Activated naive CD4-positive, alpha-beta T cell treated with Interleukin-2 at 50 U/mL for 16 hours (primary cell): ENCODE measurements at places on chromosomes 3 and 15.

DNA sequence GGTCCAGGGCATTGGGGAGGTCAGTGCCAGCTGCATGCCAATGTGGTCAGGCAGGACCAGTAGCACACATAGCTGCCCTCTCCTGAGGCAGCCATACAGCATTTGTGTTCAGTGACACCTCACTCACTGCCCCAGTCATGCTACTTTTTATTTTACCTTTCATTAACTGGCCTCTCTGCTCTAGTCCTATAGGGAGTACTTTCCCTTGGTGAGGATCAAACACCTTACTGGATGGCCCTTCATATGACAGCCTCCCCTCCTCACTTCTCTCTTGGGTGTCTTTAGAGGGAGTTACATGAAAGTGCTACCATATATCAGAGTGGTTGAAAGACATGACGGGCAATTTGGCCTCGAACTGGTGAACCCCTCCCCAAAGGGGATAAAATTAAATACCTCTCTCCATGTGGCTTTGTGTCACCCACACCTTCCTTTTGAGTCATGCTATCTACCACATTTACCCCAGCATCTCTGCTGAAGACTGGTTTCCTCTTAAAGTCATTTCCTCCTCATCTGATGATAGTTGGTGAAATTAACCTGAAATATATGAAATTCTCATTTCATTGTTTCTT is 17.6 kb downstream of the RLBP1 start:
- DNase-seq = peak; percentile 23

DNA sequence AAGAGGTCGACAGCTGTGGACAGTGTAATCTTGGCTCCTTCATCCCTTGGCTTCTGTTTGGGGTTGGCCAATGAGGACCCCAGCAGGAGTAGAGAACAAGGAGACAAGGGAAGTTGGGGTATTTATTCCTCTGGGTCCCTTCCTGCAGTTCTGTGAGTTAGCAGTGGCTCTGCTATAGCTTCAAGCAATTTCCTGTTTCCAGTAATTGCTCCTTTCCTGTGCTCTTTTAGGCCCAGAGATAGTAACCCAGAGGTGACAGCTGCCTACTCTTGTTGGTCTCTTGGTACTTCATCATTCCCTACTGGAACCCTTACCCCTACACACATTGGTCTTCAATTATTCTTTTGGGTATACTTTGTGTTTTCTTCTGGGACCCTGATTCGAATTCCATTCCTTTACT is 92.9 kb downstream of the NR1D2 start:
- DNase-seq = no peak

- no peak for DNase-seq
Measured at GRCh38 chr15:61064651-61065050, 164.5 kb downstream of the RORA start.

DNA sequence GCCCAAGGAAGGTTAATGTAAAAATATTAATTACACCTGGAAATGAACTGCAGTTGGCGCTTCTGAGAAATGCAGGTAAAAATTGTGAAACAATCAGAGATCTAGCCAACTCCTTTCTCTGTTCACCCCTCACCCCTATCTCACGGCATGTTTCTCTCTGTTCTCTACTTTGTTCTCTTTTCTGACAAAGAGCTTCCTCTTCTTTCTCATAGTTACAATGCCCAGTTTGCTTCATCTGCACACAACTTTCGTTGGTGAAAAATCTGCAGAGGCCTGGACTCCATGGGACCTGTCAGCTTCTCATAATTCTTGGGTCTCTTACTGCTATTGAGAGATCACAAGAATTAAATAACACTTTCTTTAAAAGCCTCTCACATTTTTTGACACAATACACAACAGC is 212.9 kb upstream of the LRRN1 start:
- no peak for DNase-seq

DNA sequence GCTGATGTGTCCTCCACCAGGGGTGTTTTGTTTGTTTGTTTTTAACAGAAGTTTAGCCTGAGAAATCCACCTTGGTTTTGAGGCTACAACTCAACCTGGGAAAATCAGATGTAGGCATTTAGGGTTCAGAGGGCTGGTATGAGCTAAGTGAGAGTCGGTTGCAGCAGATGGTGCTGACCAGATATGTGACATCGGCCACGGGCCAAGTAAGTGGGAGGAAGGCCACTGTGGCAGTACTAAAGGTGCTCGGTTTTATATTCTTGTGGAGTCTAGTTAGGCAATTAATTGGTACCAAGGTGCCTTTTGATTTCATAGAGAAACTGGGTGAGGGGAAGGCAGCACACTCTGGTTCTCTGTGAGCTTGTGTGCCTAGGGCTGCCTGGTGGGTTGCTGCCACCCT is 10.5 kb downstream of the MTMR14 start:
- no peak for DNase-seq

GRCh38 chr15:37898362-37898761 is 36.1 kb upstream of the TMCO5A start:
- DNase-seq = no peak

GRCh38 chr3:44387404-44387803 is 48.8 kb downstream of the TCAIM start:
- DNase-seq = no peak

GRCh38 chr15:61653110-61653509 is 407.1 kb downstream of the VPS13C start:
- no peak for DNase-seq

DNA sequence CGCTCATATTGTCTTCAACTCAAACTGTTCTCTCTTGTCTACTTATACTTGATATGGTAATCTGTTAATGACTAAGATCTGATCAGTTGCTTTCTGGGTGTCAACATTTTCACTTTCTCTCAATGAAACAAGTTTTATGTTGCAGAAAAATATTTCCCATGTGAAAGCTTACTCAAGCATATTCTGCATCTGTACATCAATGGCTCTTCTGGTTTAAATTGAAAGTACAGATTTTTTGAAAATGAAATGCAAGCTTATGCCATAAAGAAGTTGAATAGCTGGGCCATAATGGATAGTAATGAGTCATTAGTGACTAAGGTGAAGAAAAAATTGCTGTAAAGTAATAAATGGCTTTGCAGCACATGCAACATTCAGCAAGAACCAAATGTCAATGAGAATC is 140.7 kb downstream of the BCHE start:
- DNase-seq = no peak

DNA sequence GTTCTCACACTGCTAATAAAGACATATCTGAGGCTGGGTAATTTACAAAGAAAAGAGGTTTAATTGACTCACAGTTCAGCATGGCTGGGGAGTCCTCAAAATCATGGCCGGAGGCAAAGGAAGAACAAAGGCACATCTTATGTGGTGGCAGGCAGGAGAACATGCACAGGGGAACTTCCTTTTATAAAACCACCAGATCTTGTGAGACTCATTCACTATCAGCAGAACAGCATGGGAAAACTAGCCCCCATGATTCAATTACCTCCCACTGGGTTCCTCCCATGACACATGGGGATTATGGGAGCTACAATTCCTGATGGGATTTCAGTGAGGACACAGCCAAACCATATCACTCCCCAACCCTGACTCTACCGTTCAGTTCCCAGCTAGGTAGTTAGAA is 59.7 kb upstream of the MINAR1 start:
- no peak for DNase-seq

- no peak for DNase-seq
Measured at GRCh38 chr3:182909318-182910040, 70.9 kb downstream of the DCUN1D1 start.

DNA sequence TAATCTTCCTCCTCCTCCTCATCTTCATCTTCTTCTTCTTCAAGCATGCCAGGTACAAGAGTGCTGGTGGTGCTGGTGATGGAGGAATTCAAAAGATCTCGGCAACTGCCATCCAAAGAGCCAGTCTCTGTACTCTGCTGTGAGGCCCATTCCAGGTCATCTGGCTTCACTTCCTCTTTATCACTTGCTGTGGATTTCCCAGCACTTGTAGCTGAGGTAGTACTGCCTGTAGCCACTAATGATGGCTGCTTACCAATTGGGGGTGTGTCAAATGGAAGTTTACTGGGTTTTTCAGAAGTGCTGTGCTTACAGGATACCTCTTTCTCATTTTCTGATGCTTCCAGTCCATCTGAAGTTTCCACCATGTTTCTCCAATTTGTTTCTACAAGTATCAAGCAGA is 28.8 kb upstream of the SHC4 start:
- DNase-seq = no peak

GRCh38 chr3:58766587-58767282 is 100.2 kb upstream of the FAM3D start:
- no peak for DNase-seq

DNA sequence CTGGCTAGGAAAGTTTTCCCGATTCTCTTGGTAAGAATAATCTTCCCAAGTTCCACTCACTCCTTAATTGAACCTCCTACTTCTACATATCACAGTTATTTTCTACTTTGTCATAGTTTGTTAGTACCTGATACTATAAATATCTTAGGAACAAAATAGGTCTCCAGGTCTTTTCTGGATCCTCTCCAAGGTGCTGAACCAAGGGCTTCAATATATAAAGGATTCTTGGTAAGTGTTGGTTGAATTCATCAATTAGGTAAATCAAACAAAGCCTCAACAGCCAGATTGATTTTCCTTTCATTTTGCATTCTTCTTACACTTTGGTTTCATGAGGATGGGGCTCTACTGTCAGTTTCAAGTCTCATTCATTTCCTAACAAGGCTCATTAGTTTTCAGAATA is 27.6 kb upstream of the RTP4 start:
- DNase-seq = no peak

GRCh38 chr3:146581080-146581601 is 24.0 kb downstream of the PLSCR5 start:
- DNase-seq = no peak

DNA sequence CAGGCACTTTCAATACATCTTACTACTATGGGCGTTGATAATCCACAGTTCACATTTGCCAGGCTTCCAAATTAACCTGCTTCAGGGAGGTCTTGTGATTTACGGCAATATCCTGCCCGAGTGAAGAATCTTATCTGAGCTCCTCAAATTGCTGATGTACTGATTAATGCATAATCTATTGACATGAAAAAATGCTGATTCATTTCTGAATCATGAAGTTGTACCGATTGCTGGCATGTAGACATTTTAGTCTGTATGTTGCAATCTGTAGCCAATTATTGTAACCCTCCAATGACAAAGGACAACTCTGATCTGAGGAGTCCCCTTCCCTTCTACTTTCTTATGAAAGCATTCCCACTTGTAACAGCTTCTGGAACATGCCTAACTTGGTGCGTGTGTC is 97.2 kb downstream of the SEC22A start:
- DNase-seq = no peak

DNA sequence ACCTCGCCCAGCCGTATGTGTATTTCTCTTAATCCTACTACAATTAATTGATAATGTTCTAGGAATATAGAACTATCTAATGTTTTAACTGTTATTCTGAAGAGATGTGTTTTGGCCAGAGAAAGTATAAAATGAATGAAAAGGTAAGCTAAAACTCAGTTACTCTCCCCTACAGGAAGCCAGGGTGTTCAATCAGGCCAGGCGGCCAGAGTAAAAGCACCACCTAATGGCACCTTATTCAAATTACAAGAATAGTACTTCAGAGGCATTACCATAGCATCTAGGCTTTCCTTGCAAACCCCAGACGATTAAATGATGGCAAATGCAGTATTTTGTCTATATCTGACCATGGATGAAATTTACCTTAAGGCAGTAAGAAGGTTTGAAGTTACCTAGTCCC is 10.4 kb downstream of the SLC12A8 start:
- no peak for DNase-seq

- peak; percentile 5 for DNase-seq
Measured at GRCh38 chr15:92629276-92629974, 26.1 kb downstream of the FAM174B start.

DNA sequence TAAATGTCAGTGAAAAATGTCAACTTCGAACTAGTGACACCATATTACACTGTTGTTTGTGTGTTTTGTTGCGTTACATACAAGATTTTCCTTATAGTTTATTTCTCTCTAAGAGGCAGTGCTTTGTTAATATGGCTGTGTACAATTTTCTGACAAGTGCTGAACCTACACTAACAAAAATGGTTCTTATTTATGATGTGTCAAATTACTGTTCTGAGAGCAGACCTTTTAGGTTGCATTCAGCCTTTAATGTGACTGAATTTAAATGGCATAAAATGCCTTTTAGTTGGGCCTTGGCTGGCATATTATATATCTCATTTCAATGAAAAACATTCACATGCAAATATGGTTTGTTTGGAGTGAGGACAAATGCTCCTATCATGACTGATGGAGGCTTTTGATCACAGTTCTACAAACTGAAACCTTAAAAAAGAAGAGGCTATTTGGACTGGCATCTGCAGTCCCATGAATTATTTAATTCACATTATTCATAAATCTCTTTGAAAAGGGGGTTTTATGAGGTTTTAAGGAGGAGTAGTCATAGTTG is 750.6 kb downstream of the CADM2 start:
- DNase-seq = no peak

DNA sequence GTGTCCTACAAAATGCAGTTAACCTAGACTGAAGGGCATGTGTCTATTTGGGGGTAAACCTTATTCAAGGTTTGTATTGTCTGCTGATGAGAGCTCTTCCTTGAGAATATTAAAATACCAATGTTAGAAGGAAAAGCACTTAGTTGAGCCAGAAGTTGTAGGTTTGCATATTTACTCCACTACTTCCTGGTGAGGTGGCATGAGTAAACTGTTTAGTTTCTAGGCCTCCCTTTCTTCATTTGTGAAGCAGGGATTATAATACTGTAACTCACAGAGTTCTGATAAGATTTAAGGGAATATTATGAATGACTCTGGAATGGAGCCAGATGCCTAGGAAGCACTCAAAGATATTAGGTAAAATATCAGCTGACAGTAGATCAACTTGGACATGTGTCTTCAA is 46.7 kb downstream of the CD200R1L start:
- no peak for DNase-seq

DNA sequence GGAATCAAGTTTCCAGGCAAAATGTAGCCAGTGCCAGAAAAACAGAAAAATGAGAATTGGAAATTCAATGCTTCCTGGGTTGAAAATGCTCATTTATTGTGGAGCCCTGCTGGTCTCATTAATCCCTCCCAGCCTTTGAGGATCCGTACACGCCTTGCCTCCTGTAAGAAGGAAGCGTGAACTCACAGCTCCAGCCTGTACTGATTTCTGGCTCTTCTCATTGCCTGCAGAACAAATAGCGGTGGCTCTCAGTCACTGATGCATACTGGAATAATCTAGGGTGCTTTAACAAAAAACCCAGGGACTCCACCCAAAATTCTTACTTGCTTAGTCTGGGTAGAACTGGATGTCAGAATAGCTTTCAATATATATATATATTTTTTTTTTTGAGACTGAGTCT is 29.3 kb upstream of the SLC24A5 start:
- DNase-seq = no peak

DNA sequence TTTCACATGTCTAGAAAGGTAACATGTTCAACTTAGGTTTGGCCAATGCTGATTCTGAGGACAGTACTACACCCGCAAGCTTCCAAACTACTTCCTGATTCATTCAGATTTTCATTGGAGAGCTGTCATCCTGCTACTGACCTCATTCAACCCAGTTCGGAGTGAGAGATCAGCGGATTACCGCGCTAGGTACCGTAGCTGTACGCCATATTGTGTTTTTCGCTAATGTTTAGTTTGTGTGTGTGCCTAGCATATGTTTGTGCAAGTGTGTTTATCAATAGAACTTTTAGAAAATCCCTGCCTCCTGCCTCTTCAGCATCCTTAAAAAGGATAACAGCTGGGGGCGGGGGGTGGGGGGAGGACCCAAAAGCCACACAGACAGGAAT is 1.1 kb downstream of the ZBTB20 start:
- peak; percentile 50 for DNase-seq

- DNase-seq = no peak
Measured at GRCh38 chr3:126135071-126135405, 45.3 kb downstream of the ALDH1L1 start.

- DNase-seq = no peak
Measured at GRCh38 chr3:78090382-78090781, 1050.5 kb downstream of the ROBO2 start.
